Urothelium cell line (cell line): ENCODE measurements at places on chromosomes 5 and 9.

DNA sequence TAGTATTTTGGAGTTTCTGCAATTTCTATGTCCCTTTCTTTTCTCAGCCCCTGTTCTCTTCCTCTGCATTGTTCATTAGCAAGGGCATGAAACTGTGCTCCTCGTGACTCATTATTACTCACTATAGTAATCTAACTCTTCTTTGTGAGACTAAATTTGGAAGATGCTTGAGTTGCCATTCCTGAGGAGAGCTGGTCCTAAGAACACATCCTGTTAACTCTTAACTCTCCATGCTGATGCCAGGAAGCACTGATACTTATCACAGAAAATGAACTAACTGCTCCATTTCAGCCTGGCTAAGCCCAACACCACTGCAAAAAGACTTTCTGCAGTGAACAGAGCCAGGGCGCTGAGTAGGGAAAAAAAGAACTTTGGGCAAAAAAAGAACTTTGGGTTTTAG, 10.6 kb upstream of the CSNK1A1 start:
- peak; percentile 83 for DNase-seq

- no peak for DNase-seq
Observed at GRCh38 chr9:100281676-100282387, 70.9 kb downstream of the TEX10 start.

GRCh38 chr9:16441791-16442190, 428.7 kb downstream of the BNC2 start:
- no peak for DNase-seq

- peak; percentile 65 for DNase-seq
Observed at GRCh38 chr9:88387552-88388202, 567 bp upstream of the SPIN1 start.

DNA sequence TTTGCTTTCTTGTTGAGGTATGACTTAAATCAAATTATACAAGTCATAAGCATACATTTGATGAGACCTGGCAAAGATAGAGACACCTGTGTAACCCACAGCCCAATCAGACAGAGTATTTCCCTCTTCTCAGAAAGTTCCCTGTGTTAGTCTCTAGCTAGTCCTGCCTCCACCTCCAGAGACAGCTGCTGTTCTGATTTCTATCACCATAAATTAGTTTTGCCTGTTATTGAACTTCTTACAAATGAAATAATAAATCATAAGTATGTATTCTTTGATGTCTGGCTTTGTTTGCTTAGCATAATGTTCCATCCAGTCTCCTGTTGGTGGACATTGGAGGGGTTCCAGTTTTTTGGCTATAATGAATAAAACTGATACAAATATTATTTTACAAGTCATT, 194.5 kb downstream of the ICE1 start:
- DNase-seq: no peak

DNA sequence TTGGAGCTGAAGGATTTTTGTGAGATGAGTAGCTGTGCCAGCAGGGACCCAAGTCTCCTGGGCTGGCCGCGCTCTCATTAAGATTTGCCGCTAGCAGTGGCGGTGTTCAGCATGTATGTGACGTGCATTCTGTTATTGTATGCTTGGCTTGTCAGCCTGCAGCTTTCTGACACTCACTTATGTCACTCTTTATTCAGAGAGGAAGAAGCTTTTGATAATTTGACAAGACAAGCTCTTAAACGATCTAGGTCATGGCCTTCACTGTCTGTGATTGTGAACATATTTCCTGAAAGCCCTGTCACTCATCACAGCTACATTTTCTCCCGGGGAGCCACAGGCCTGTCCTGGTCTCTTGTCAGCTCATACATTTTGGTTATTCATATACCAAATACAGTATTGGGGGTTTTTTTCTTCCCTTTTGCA, 98.2 kb upstream of the GRHPR start:
- DNase-seq: no peak

DNA sequence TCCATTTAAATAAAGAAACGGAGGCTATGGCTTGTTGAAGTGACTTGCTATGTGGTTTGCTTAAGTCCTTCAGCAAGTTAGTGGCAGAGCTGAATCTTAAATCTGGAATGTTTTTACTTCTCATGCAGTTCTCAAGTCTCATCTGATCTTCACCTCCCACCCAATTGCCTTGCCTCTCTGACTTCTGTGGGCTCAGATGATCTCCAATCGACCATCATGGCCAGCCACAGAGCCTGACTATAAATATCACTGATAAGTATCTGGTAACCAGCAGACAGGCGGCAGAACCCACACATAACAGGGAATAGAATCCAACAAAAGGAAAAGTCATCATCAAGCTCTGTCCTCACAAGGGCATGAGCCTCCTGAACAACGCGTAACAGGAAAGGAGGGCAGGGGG, 149.9 kb downstream of the FAM114A2 start:
- DNase-seq: no peak

- no peak for DNase-seq
Observed at GRCh38 chr5:127418974-127419682, 98.3 kb upstream of the PRRC1 start.
